Gastrocnemius medialis (tissue), 4 donors: ENCODE measurements at places on chromosomes 3 and 15. TPM values are rescaled to one million over a fixed set of nuclear protein-coding genes. Genes with fewer than 3 reads are reported as not detected.
A peak's percentile ranks its signal among the peaks of the same experiment; 100 is the strongest.

DNA sequence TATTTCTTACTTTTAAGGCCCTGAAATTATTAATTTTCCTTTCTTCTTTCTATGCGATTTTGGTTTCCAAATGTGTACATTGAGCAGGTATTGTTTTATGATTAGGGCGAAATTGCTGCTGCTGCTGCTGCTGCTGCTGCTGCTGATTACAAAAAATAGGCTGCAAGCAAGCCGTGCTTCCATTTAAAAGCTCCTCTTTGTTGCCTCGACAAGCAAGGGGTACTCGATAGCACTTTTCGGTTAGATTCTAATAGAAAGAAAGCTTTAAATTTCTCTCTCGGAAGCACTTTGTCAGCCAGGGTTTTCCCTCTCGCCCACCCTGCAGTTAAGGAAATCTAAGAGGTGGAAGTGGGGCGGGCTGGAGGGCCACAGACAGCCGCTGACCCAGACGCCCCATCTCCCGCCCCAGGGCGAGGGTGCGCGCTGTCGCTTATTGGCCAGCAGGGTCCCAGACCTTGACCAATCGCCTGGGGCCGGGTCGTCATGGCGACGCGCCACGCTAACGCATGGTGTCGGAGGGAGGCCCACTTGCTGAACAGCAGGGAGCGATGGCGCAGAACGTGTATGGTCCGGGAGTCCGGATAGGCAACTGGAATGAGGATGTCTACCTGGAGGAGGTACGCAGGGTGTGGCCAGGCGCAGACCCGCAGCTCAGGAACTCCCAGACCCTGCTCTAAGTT is at the start of gene CFAP161:
CFAP161 (plus strand) TSS at position 489 of the 680 bp plus-strand sequence; CDS start at position 549, 60 bp downstream.
- H3K36me3 ChIP-seq: no peaks in the 10 kb centered on the region
- H3K27ac ChIP-seq: no peak within 1 kb of the TSS
- H3K27me3 ChIP-seq: peaks cover 24% of the 10 kb centered on the region
- H3K4me3 ChIP-seq: peak within 1 kb of the TSS; percentile 31
- no peaks in the 10 kb centered on the region for H3K4me1 ChIP-seq

DNA sequence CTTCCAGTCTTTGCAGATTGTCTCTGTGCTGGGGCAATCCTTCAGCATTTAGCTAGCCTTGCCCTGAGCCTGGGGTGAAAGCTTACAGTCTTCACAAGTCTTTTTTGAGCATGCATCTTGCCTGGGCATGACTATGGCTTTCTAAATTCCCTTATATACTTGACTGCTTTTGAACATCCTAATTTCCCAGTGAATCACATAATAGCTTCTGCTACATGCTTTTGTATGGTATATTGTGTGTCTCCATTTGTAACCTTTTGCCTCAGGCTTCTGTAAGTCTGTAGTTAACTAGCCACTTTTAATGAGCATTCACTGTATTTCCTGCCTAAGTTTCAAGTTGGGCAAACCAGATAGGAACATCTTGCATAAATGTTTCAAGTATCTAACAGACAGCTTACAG is 76.8 kb downstream of the CHCHD4 start:
- H3K27me3 ChIP-seq: no peaks in the 10 kb centered on the region
- H3K4me3 ChIP-seq: no peak overlapping the region
- DNase-seq: no peak
- no peak overlapping the region for H3K27ac ChIP-seq
- no peaks in the 10 kb centered on the region for H3K36me3 ChIP-seq
- H3K4me1 ChIP-seq: no peaks in the 10 kb centered on the region

DNA sequence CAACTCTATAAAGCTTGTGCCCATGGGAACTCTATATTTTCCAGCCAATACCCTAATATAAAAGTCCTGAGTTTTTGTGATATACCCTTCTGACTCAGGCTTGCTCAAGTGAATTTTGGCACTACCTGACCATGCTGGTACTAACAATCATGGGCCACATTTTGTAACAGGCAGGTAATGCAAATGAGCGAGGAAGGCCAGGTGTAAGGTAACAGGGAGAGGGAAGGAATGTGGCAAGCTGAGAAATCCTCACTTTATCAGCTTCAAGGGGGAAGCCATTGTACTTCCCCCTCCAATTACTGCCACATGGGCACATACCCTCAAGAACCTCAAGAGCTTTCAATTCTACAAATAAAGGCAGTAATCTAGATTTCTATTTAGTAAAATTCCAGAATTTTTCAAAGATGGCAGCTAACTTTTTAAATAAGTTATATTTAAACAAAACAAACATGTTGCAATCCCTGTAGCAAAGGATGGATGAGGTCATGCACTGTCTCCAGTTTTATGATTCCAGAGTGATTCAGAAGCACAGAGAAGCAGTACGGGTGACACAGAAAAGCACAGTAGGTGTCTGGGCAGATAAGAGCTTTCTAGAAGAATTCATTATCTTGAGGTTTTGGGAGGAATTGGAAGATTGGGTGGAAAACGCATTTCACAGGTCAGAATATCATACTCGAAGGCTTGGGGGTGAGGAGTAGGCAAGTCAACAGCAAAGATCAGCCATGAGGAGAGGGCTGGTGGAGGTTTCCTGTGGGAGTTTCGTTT is 87.6 kb downstream of the FOXP1 start:
- H3K4me3 ChIP-seq: no peak overlapping the region
- H3K27me3 ChIP-seq: no peaks in the 10 kb centered on the region
- no peak overlapping the region for H3K27ac ChIP-seq
- DNase-seq: no peak
- peaks cover 4% of the 10 kb centered on the region for H3K36me3 ChIP-seq

GRCh38 chr3:193788189-193788991 is 195.4 kb downstream of the OPA1 start:
- no peaks in the 10 kb centered on the region for H3K36me3 ChIP-seq
- H3K27me3 ChIP-seq: no peaks in the 10 kb centered on the region
- H3K4me3 ChIP-seq: no peak overlapping the region
- H3K27ac ChIP-seq: no peak overlapping the region
- peaks cover 8% of the 10 kb centered on the region for H3K4me1 ChIP-seq

GRCh38 chr3:177601152-177601551 is 403.9 kb upstream of the TBL1XR1 start:
- DNase-seq: no peak
- H3K4me3 ChIP-seq: no peak overlapping the region
- no peaks in the 10 kb centered on the region for H3K36me3 ChIP-seq
- H3K4me1 ChIP-seq: peaks cover 26% of the 10 kb centered on the region
- no peaks in the 10 kb centered on the region for H3K27me3 ChIP-seq

GRCh38 chr3:182651461-182651860 is 141.8 kb upstream of the ATP11B start:
- H3K27ac ChIP-seq: no peak overlapping the region
- no peak for DNase-seq
- H3K4me3 ChIP-seq: no peak overlapping the region
- no peaks in the 10 kb centered on the region for H3K27me3 ChIP-seq

- no peak overlapping the region for H3K4me3 ChIP-seq
- no peak for DNase-seq
- no peaks in the 10 kb centered on the region for H3K36me3 ChIP-seq
- no peaks in the 10 kb centered on the region for H3K4me1 ChIP-seq
These were observed 477.6 kb downstream of the ZNF385D start for GRCh38 chr3:21273259-21274025.

DNA sequence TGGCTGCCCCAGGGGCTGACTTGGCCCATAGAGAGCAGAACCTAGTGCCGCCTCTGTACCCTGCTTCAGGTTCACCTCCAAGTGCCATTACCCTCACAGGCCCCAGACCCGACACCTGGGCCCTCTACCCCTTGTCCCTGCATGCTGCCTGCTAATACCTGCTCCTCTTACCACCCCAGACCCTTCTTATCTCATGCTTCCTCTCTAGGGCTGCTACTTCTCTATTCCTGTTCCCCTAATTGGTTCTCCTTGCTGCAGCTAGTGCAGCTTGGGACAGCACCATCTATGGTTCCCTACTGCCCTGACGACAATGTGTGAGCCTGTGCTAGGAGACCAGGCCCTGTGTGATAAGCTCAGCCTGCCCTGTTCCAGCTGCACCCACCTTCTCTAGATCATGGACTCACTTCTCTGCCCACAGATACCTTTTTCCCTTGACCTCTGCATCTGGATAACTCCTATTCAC is 15.3 kb downstream of the HDAC11 start:
- H3K4me1 ChIP-seq: peaks cover 18% of the 10 kb centered on the region
- H3K27me3 ChIP-seq: no peaks in the 10 kb centered on the region
- H3K4me3 ChIP-seq: no peak overlapping the region
- no peaks in the 10 kb centered on the region for H3K36me3 ChIP-seq

TM6SF1 gene
- total RNA-seq: 17.1 TPM

SCG5 gene
- total RNA-seq: not detected

DNASE1L3 gene
- total RNA-seq: 0.29 TPM

ADAMTS7 gene
- 0.85 TPM for total RNA-seq

MCF2L2 gene
- 0.61 TPM for total RNA-seq
